ENCODE measurements at places on chromosomes 12 and 14.

DNA sequence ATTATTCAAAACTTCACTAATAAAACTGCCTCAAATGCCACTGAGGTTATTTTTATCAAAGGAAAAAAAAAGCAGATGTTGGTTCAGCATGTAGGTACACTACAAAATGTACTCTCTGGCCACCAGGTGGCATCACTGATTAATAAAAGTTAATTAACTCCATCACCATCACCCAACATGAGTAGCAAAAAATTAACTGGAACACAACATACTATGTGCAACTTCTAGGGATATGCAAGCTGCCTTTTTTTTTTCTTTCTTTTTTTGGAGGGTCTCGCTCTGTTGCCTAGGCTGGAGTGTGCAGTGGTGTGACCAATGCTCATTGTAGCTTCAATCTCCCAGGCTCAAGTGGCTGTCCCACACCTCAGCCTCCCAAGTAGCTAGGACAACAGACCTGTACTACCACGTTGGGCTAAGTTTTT, 43.8 kb upstream of the NR2C1 start:
- DNase-seq = peak; percentile 59

GRCh38 chr12:94768398-94769046, 118.2 kb upstream of the TMCC3 start:
- peak; percentile 11 for DNase-seq

- no peak for DNase-seq
Observed at GRCh38 chr14:72928872-72929271, 2.6 kb downstream of the DCAF4 start.

DNA sequence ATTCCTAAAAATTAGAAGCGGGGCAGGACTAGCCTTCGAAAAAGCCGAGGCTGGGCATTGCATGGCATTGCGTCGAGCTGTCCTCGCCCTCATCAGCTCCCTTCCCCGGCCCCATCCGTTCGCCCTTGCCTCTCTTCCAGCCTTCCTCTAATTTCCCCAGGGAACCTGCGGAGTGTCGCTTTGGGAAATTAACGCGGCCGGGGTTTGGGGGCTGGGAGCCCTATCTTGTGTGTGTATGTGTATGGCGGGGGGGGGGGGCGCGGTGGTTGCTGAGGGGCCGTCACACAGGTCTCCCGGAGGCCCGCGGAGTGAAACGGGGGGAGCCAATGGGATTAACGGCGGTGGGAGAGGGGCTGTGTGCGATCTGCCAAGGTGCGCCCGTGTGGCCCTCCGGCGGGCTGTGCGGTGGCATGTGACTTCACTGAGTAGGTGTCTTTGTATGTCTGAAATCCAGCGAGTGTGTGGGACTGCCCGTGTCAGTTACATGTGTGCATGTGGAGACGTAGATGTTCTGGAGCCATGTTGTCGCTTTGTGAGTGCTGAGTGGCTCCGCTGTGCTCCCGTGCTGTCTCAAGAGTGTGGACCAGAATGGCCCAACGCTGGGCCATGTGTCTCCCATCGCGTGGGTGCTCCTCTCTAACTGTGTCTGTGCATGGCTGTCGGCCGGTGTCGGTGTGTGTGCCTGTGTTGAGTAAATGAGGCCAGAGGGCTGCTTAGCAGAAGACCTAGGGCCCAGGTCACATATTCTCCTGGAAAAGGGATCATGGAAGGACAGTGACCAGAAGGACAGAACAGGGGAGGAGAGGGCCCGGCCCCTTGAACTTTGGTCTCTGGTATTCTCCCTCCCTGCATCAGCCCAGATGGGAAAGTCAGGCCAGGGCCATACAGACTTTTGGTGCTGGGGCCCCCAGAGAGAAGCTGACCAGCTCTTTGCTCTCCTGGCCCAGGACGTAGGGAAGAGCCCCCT, 1.5 kb downstream of the PTMS start:
- DNase-seq = peak; percentile 11

DNA sequence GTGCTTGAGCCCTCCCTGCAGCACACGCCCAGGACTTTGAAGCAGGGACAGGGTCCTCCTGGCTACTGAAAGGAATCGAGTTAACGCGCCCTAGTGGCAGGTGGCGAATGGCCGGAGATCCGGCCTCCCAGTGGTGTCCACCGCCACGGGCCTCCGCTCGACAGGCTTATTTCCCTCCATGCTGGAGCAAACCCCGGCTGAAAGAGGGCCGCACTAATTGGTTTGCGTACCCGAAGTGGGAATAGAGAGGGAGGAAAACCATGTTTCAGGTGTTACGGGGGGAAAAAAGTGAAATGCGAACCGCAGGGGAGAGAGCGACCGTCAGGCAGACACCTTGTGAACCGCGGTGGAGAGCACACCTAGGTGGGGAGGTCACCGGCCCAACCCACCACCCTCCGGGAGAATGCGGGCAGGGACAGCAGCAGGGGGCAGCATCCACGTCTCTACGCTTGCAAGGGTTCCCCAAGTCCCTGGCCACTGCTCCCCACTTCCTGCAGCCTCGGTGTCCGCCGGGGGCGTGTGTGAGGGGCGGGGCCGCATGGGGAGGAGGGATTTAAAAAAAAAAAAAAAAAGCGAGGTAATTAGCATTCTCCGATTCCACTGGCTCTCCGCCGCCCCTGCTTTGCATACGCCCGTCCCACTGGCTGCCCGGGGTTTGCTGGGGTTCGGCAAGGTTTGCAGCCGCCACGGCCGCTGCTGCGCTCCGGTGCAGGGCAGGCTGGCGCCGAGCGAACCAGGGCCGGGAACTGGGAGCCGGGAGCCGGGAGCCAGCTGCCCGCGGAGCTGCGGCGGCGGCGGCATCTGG, 224.6 kb upstream of the CRY1 start:
- peak; percentile 88 for DNase-seq

DNA sequence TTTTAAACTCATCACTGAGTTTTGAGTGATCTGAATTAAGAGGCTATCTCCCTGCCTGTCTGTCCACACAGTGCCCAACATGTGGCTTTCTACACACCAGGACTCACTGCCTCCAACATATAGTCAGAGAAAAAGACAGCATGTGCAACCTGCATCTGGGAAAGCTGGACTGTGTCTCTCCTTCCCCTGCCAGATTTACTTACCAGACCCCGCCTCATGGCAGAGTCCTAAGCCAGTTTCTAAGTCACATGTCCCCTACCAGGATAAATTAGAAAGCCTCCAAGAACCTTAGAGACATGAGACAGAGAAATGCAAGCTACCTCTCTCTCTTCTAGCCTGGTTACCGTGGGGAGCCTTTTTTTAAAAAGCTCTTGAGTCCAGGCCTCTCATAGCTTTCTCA, 2.7 kb upstream of the HDAC7 start:
- no peak for DNase-seq

DNA sequence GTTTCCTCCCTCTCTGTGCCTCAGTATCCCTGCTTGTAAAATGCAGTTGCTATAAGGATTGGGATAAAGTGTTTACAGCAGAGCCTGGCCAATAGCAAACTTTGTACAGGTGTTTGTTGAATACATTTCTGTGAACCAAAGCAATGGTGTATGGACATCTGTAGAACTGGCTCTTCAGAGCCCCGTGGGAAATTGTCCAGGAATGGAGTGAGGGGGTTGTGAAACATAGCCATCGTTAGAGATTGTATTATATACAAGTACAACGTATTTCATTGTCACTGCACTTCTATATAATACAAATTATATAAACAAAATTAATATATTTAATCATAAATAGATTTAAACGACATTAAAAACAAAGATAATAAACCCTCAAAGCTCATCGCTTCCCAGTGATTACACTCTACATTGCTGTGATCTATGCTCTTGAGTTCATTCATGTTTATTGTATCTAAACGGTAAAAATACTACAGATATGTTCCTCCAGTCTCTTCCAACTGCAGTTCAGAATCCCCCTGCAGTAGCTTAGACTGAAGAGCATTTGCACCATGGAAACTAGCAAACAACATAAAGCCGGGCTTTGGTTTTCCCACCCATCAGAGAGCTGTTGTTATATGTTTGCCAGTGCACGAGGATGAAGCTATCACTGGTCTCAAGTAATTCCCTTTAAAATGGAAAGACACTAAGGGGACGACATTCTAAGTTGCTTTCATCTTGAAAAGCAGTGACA, 216.7 kb downstream of the TMEM132C start:
- DNase-seq = no peak

GRCh38 chr14:39384177-39384576, 48.1 kb downstream of the FBXO33 start:
- DNase-seq = no peak

GRCh38 chr12:109779382-109779781, 53.8 kb downstream of the TRPV4 start:
- DNase-seq = no peak

DNA sequence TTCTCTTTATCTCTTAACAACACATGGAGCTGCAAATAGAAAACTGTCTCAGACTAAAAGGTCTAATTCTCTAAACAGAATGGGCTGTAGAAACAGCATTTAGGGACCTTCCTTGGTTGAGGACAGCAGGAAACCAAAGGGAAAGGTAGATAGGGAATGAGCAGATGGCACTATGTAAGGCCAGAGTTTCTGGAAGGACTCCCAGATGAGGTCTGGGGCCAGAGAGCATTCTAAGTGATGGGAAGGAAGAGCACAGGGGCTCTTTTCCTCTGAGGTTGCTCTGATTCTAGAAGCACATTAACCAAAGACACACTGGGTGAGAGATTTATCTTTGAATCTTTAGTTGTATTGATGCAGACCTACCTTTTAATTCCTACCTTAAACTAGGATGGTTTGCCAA, 79.4 kb downstream of the TPH2 start:
- peak; percentile 12 for DNase-seq

- DNase-seq = no peak
Observed at GRCh38 chr12:3019005-3019680, 58.0 kb upstream of the TSPAN9 start.

GRCh38 chr12:52687497-52688385, 7.5 kb upstream of the KRT1 start:
- DNase-seq = no peak

- DNase-seq = no peak
Observed at GRCh38 chr12:92568691-92569090, 134.1 kb upstream of the PLEKHG7 start.

DNA sequence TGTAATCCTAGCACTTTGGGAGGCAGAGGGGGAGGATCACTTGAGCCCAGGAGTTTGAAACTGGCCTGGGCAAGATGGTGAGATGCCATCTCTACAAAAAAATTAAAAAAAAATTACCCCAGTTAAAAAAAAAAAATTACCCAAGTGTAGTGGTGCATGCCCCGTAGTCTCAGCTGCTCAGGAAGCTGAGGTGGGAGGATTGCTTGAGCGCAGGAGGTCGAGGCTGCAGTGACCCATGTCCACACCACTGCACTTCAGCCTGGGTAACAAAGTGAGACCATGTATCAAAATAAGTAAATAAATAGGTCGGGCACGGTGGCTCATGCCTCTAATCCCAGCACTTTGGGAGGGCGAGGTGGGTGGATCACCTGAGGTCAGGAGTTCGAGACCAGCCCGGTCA, 128.8 kb downstream of the VRK1 start:
- DNase-seq = no peak

GRCh38 chr14:58765843-58766242, 128.1 kb downstream of the DACT1 start:
- no peak for DNase-seq

- DNase-seq = no peak
Observed at GRCh38 chr12:77571768-77572167, 258.9 kb upstream of the NAV3 start.

- DNase-seq = no peak
Observed at GRCh38 chr12:21912318-21912717, 28.9 kb downstream of the ABCC9 start.

GRCh38 chr12:82650627-82651337, 35.9 kb upstream of the TMTC2 start:
- DNase-seq = no peak

DNA sequence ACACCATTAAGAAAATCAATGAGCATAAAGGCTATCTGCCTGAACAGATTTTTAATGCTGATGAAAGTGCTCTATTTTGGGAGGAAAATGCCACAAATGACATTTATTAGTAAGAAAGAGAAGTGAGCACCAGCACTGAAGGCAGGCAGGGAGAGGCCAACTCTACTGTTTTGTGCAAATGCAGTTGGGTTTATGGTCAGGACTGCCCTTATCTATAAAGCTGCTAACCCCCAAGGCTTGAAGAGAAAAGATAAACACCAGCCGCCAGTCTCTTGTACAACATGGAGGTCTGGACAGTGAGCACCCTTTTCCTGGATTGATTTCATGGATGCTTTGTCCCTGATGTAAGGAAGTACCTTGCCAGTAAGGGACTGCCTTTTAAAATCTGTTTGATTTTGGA, 246.8 kb upstream of the SFSWAP start:
- no peak for DNase-seq

GRCh38 chr14:87687420-87687819, 305.6 kb downstream of the GALC start:
- no peak for DNase-seq

GRCh38 chr14:65790172-65790815, 377.8 kb downstream of the FUT8 start:
- DNase-seq = no peak

GRCh38 chr14:91872517-91873470, 5.5 kb upstream of the TC2N start:
- no peak for DNase-seq

DNA sequence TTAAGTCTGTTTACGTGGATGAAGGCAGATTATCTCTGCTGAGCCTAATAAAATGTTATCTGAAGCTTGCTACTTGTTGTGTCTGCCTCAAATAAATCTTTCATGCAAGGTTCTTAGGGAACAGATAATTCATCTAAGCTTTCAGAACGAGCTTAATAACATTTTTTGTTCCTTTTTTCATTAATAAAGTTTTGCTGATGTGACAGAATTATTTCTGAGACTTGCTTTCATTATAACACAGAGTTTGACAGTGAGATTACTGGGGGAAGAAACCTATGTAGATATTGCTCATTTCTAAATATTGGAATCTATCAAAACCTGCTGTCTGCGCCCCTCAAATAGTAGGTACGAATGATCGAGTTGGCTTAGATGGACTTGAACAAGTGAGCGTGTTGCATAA, 948.7 kb upstream of the SEL1L start:
- DNase-seq = no peak

DNA sequence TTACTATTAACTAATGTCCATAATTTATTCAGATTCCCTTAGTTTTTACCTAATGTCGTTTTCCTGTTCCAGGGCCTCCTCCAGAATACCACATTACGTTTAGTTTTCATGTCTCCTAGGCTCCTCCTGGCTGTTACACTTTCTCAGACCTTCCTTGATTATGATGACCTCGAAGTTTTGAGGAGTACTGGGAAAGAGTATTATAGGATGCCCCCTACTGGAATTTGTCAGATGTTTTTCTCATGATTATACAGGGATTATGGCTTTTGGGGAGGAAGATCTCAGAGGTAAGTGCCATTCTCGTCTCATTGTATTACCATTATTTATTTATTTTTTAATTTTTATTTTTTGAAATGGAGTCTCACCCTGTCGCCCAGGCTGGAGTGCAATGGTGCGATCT, 17.7 kb upstream of the C1S start:
- DNase-seq = peak; percentile 7

All from NCI-H1092 treated with DMSO at 0.1 percent for 48 hours (cell line).